Ureter (tissue), 1 donor: ENCODE measurements at places on chromosomes 2 and 18. TPM values are rescaled to one million over a fixed set of nuclear protein-coding genes. Genes with fewer than 3 reads are reported as not detected.

Gene RESP18
- not detected for total RNA-seq

Gene KCNG2
- not detected for total RNA-seq

Gene CFAP210
- 0.49 TPM for total RNA-seq

Gene CABYR
- 6.7 TPM for total RNA-seq

Gene PARD3B
- total RNA-seq = 31.4 TPM

Gene MOB4
- total RNA-seq = 22.8 TPM

Gene KCNF1
- 0.60 TPM for total RNA-seq

Gene EN1
- total RNA-seq = not detected

Gene SPC25
- total RNA-seq = 0.47 TPM

Gene GALR1
- total RNA-seq = not detected

Gene LMAN2L
- 19.1 TPM for total RNA-seq

Gene TRIM43
- not detected for total RNA-seq

Gene CHN1
- 13.4 TPM for total RNA-seq

Gene VSNL1
- total RNA-seq = 0.39 TPM

Gene COL6A3
- total RNA-seq = 197 TPM

Gene KIF5C
- total RNA-seq = 14.3 TPM

Gene CDKL4
- 0.44 TPM for total RNA-seq
